ENCODE measurements at places on chromosomes 13 and 19. TPM values are rescaled to one million over a fixed set of nuclear protein-coding genes. Genes with fewer than 3 reads are reported as not detected.

DNA sequence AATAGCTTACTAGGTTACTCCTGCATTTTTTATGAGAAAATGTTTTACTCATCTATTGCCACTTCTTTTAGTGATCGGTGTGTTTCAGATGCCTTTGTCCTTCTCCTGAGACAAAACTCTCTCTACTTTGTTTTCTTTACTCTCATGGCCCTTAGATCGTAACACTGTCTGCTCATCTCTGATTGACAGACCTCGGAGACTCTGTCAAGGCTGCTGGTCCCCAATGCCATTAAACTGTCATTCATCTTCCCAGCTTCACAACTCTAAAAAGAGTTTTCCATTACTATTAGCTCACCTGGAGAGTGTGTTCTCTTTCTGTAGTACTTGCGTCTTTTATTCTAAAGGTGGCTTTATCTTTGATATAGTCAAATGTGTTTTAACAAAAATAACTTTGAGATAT is 765.2 kb downstream of the SLITRK1 start:
- DNase-seq, result no peak

DNA sequence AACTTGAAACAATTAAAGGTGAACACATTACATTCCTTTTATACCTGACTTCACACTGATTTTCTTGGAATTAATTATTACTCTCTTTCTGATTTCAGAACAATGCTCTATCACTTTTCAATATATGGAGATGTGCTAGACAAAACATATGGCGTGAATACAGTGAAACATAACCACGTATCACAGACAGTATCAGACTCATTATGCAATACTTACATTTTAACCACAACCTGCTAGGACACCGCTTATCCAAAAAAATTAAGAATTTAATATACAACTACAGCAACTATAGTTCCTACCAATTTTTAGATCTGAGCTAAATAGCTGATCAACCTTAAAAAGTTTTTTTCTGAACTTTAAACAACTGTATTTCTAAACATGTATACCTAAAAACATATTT is 9.9 kb downstream of the HSPH1 start:
- DNase-seq, result no peak

The R3HDM4 gene
- total RNA-seq, result 30.4 TPM

The PCDH9 gene
- total RNA-seq, result 0.05 TPM

The ZNF560 gene
- 0.10 TPM for total RNA-seq
